ENCODE measurements at places on chromosomes 3 and 15. TPM values are rescaled to one million over a fixed set of nuclear protein-coding genes. Genes with fewer than 3 reads are reported as not detected.

The SOX14 gene
- not detected for total RNA-seq

The P2RY12 gene
- not detected for total RNA-seq

The RETNLB gene
- not detected for total RNA-seq

The DNASE1L3 gene
- not detected for total RNA-seq

The SLC15A2 gene
- total RNA-seq: 5.7 TPM

The MOBP gene
- not detected for total RNA-seq

The CIDEC gene
- total RNA-seq: not detected

The U2SURP gene
- 139 TPM for total RNA-seq

The CRYGS gene
- total RNA-seq: 5.5 TPM

The EXD1 gene
- total RNA-seq: not detected

The ACKR2 gene
- total RNA-seq: 2.7 TPM

The ARNT2 gene
- total RNA-seq: not detected

The FAM107A gene
- total RNA-seq: not detected

The CAMKV gene
- not detected for total RNA-seq

The FAM81A gene
- 0.17 TPM for total RNA-seq

The GOLGA8O gene
- total RNA-seq: 9.4 TPM

The NANOGP8 gene
- total RNA-seq: not detected

The ZNF280D gene
- total RNA-seq: 36.7 TPM

The C15orf62 gene
- total RNA-seq: 0.56 TPM

The DNAJC13 gene
- 35.4 TPM for total RNA-seq

The CCDC12 gene
- total RNA-seq: 62.3 TPM

The C3orf52 gene
- total RNA-seq: 10.1 TPM

The IL20RB gene
- total RNA-seq: 2.0 TPM

Measured in T-helper 1 cell treated with Interleukin-12 subunit alpha and Interleukin-12 subunit beta and Interleukin-4 antibody, amounts not matched to agents 30 ng/mL and 1 ng/mL, for 36 hours (primary cell).